G401 (cell line): ENCODE measurements at places on chromosomes 4 and X. TPM values are rescaled to one million over a fixed set of nuclear protein-coding genes. Genes with fewer than 3 reads are reported as not detected.
A peak's percentile ranks its signal among the peaks of the same experiment; 100 is the strongest.

Gene HGFAC
- total RNA-seq = not detected in 2 replicates

Gene IL9R
- not detected in 2 replicates for total RNA-seq

Gene MAGEC1
- not detected in 2 replicates for total RNA-seq

Gene BGN
- not detected in 2 replicates for total RNA-seq

Gene CCDC110
- 0.43 and 0.98 TPM in 2 replicates for total RNA-seq

Gene UCHL1
- 900 and 922 TPM in 2 replicates for total RNA-seq

DNA sequence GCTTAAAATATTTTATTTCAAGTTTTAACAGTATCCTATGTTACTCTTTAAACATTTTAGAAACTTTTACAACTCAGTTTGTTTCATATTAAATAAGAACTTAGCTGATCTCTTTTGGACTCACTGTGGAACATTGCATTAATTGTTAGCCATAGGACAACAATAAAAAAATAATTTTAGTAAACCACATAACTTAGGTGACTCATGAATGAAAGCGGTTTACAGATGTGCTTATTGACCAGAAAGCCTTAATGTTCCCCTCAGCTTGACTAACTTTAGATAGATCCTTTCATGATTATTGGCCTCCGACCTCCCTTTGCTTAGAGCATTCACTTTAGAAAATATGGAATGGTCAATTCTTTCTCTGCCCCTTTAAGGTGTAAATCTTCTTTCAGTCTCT is 783.5 kb upstream of the MAGEB2 start:
- DNase-seq = no peak

GRCh38 chr4:1045595-1046201 is 34.3 kb downstream of the FGFRL1 start:
- DNase-seq = peak; percentile 46

GRCh38 chr4:127975121-127975770 is 10.0 kb downstream of the ABHD18 start:
- DNase-seq = no peak

GRCh38 chrX:51892921-51893745 is at the start of gene MAGED1:
TSS of gene MAGED1 (plus strand) at chrX:51893623. CDS start at chrX:51894305, 682 bp downstream.
- peak; percentile 93 for DNase-seq

DNA sequence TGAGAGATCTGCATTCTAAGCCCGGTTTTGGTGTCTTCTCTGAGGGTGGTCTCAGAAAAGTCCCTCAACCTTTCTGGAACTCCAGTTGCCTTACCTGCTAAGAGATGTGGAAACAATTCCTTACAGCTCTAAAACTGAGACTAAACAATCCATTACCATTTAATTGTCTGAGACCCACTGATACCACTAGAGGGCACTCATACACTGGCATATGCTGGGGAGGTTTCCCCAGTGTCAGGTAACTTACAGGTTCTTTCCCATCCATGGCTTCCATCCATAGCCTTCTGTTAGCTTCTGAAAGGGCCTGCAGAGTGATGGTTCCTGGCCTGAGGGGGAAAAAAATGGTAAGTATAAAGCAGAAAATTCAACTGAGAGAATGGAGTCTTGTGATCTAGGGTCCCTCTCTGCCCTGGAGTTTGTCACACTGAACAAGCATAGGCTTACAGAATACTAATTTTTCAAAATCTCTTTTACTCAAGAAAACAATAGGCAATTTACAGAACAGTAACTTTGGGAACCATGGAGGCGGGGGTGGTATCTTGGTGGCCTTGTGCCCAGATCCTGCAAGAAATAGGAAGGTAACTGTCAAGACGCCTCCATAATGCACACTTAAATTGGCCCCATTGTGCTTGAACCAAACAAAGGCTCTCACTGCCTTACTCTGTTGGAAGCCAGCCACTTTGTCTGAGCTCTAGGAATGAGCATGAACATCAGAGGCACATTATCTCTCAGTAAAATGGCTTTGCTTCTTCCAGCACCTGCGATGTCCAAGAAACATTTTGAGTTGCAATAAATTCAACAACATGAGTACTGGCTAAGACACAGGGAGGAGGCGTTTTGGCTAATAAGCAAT is 236.1 kb downstream of the OPHN1 start:
- peak; percentile 64 for DNase-seq

- no peak for DNase-seq
Observed at GRCh38 chr4:1473718-1474117, 67.5 kb upstream of the NKX1-1 start.

DNA sequence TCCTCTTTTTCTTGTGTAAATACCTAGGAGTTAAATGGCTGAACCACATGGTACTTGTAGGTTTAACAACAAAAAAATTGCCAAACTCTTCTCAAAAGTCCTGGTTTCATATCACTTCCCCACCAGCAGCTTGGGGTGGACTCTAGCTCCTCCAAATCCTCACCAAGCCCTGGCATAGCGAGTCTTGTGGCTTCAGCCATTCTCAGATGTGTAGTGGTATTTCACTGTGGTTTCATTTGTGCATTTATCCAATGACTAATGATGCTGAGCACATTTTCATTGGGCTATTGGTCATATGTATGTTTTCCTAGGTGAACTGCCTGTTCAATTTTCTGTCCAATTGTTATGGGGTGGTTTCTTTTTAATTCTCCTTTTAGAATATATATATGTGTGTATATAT is 249.3 kb downstream of the NLGN4X start:
- no peak for DNase-seq
